ENCODE measurements at places on chromosomes 1 and 21.

GRCh38 chr21:36858320-36858957, 108.0 kb downstream of the HLCS start:
- DNase-seq: no peak

DNA sequence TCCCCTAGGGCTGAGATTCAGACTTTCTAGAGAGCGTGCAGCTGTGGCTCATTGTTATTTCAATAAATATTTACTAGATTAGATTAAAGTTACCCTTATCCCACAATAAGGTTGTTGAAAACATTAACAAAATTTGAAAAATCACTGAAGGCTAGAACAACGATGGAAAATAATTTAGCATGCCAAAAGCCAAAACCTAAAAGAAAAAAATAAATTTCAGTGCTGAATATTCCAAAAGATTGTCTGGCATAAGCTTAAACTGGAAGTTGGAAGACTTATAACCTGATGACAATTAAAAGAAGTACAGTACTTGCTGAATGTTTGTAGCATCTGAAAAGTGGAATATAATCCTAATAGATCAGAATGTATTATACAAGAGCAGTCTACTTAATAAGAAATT, 221.3 kb downstream of the USH2A start:
- no peak for DNase-seq

DNA sequence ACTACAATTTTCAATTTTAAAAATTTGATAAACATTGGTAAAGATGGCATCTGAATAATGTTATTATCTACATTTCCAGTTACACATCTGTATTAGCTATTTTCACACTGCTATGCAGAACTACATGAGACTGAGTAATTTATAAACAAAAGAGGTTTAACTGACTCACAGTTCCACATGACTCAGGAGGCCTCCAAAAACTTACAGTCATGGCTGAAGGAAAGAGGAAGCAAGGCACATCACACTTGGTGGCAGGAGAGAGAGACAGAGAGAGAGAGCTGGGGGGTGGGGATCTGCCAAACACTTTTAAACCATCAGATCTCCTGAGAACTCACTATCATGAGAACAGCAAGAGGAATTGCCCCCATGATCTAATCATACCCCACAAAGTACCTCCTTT, 850.0 kb downstream of the LTN1 start:
- no peak for DNase-seq

- DNase-seq: no peak
These were observed 5.9 kb downstream of the GNAT2 start for GRCh38 chr1:109613361-109614147.

GRCh38 chr1:177569476-177569875, 398.7 kb downstream of the BRINP2 start:
- DNase-seq: no peak

DNA sequence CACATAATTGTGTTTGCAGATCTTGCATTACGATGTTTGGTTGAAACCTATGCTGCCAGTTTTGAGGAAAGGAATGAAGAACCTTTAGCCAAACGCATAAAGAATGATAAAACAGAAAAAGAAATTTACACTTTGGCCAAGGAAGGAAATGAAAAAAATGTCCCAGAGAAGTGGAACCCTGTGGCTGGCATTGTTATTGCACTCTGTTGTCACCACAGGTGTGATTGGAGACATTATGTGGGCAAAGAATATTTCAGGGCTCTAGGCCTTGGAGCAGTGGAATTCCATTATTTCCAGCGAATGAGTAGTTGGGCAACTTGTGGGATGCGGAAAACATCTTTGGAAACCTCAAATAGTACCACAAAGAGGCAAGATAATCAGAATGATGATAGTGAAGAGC, 14.9 kb downstream of the TRMT13 start:
- DNase-seq: no peak

DNA sequence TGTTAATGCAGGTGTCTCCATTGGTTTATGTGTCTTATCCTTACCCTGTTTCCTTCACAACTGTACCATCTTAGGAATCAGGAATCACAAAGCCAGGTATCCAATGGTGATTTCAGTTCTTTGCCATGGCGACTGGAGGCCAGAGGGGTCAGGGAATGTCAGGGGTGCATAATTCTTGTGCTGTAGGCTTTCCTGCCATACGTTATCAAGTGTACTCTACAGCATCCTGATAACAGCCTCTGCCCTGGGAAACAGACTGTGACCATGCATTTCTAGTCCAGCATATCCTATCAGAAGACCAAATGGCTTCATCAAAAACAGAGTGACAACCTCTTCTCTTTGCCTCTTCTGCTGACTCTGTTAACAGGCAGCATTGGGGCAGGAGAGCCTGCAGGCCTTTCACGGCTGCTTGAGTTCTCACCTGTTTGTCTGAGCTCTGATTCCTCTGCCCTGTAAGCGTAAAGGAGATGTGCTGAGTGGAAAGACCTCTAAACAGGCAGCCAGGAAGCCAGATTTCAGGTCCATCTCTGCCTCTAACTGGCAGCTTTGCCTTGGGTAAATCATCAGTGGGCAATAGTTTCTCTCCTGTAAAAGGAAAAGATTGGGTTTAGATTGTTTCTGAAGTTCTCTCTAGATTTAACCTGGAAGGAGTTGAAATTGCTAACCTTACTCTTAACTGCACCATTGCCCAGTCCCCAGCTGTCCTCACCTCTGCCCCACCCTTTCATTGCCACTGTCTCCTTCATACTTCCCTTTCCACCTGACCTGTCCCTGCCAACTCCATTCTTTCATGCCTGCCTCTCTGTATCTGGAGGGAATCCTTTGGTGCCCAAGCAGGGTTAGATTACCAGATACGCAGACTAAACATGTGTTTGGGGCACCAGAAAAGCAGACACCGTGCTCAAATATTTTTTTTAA, 80.2 kb downstream of the LRRC8D start:
- no peak for DNase-seq

All from GM13977 (cell line).